Gastrocnemius medialis (tissue), 4 donors: ENCODE measurements at places on chromosomes 11 and 22.

DNA sequence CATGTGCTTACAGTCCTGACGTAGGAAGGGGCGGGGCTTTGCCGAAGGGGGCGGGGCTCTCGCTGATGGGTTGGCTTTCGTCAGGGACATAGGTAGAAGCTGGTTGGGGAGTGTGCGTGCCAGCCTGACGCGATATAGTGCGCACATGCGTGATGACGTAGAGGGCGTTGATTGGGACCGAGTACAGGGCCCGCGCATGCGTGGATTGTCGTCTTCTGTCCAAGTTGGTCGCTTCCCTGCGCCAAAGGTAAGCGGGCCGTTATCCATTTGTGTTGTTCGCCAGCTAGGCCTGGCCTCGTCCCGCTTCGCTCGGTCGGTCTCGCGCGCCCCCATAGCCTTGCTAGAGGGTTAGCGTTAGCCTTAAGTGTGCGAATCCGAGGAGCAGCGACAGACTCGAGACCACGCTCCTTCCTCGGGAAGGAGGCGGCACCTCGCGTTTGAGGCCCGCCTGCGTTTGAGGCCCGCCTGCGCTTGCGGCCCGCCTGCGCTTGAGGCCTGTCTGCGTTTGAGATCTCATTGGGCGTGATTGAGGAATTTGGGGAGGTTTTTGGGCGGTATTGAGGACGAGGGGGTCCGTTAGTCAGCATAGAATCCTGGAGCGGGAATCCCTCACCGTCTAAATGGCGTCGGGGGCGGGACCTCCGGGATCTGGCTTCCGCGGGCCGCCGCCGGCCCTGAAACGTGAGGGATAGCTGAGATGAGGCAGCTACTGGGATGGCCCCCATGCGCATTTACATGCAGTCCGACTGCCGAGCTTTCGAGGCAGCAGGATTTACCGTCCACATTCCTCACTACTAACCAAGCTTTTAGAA, at the start of gene XRCC6:
XRCC6 (plus strand) TSS at position 197 of the 812 bp plus-strand sequence. CDS start 710 bp downstream, outside the sequence.
- peak; percentile 100 for DNase-seq

DNA sequence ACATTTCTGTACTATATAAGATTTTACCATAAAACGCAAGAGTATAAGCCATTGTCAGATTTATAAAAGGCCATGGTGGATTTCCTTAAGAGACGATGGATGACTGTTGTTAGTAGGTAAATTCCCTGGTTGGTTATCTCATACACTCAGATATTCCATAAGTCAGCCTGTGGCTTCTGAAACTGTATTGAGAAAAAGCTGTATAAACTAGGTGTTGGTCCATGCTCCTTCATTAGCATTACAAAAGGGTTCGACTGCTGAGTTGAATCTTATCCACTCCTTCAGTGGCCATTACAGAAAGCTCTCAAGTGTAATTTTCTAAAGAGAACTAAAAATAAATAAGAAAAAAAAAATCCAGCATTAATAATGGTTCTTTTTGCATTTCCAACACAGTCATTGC, 5.3 kb downstream of the GRAP2 start:
- no peak for DNase-seq

- DNase-seq: no peak
Observed at GRCh38 chr22:37165940-37166674, 16.4 kb upstream of the IL2RB start.

DNA sequence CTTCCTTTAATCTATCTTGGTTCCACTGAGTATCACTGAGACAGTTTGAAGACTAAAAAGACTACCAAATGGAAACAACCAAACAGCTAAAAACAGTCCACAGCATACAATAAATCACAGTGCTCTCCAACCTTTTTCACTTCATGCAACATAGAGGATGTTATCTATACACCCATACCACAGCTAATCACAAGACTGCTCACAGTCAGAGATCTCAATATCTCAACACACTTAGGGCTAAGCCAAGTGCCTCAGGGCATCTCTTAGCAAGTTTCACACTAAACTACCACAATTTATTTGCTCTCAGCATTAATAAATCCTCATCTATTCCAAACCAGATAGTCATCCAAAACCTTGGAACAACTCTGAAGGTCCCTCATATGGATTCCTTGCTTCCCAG, 129.4 kb downstream of the SBF2 start:
- no peak for DNase-seq

GRCh38 chr11:77590194-77590782, 535 bp downstream of the AQP11 start:
- DNase-seq: no peak

- no peak for DNase-seq
Observed at GRCh38 chr11:110755941-110756340, 43.7 kb upstream of the ARHGAP20 start.

DNA sequence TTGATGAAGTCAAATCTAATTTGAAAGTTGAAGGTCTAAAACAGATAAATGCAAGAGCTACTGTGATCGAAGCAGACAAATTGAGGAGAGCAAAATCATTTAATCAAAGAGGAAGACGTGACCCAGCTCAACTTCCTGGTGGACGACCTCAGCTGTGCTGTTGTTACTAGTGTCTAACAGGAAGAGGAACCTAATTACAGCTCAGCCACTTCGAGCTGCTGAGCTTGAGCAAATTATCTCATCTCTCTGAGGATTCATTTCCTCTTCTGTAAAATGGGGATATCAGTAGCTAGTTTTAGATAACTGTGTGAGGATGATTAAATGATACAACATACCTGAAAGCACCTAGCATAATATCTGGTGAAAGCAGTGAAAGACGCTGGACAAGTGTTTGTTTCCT, 48.6 kb upstream of the OLFML1 start:
- DNase-seq: no peak

GRCh38 chr11:123580557-123581275, 73.7 kb downstream of the SCN3B start:
- peak; percentile 32 for DNase-seq

GRCh38 chr11:61082931-61083531, 19.3 kb upstream of the CD5 start:
- no peak for DNase-seq

DNA sequence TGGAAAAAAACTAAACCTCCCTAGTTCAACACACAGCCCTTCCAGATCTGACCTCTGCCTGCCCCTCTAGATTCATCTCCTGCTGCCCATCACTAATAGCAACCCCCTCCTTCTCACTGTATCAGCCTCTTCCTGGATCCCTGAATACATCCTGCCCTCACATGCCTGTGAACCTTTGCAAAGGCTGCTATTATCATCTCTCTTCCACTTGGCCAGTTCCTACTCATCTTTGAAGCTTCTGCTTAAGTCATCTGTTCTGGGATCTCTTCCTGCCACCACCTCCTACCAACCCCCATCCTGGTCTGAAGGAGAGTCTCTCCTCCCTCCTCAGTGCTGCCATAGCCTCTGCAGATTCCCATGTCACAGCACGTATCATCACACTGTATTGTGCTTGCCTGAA, 38.0 kb upstream of the AMOTL1 start:
- DNase-seq: no peak

GRCh38 chr22:31141551-31141950, 1.2 kb upstream of the PLA2G3 start:
- no peak for DNase-seq

DNA sequence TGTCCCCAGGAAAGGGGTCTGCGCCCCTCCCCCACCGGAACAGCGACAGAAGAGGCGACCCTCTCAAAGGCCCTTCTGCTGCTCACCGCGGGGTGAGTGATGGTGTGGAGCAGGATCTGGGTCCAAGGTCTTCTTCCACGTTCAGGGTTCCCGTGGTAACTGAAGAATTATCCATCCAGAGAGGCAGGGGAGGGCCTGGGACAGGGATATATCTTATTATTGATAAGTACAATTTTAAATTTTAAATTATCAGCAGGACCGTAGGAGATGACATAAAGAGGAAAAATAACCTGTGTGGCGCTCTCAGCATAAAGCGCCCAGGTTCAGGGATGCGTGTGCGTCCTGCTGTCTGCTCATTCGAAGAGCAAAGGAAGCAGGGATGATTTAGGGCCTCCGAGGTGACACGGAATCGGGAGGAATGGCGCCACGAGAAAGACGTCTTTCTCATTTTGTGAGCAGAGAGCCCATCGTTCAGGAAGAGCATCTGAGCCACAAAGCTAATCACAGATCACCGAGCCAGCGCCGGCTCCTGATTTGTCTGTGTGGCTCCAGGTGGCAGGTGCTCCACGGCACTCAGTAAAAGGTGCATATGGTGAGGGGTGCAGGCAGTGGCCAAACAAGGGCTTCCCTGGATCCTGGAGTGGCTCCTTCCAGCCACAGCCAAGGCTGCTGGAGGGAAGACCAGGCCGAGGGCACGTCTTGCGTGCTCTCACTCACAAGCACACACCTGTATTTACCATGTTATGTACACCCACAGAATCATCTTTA, 19.3 kb downstream of the KRTAP5-5 start:
- no peak for DNase-seq

GRCh38 chr22:37229805-37230672, 14.0 kb downstream of the RAC2 start:
- peak; percentile 24 for DNase-seq
